ENCODE measurements at places on chromosomes 2 and 18.

DNA sequence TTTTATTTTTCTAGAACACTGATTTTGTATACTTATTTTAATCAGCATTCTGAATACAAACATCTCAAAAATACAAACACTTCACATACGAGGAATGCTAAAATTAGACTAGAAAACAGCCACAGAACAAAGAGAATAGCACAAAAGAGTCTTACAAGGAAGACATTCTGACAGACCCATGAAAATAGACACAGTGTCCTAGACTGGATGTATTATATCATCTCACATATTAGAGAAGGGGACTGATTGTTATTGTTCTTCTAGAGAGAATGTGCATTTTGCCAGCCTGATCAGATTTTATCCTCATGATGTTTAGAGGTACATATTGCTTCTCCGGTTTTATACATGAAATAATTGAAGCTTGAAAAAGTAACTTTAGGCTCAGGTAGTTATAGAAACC, 357.9 kb downstream of the DPP10 start:
- DNase-seq: no peak

GRCh38 chr2:121479882-121480522, 50.7 kb upstream of the RNU4ATAC start:
- DNase-seq: no peak

DNA sequence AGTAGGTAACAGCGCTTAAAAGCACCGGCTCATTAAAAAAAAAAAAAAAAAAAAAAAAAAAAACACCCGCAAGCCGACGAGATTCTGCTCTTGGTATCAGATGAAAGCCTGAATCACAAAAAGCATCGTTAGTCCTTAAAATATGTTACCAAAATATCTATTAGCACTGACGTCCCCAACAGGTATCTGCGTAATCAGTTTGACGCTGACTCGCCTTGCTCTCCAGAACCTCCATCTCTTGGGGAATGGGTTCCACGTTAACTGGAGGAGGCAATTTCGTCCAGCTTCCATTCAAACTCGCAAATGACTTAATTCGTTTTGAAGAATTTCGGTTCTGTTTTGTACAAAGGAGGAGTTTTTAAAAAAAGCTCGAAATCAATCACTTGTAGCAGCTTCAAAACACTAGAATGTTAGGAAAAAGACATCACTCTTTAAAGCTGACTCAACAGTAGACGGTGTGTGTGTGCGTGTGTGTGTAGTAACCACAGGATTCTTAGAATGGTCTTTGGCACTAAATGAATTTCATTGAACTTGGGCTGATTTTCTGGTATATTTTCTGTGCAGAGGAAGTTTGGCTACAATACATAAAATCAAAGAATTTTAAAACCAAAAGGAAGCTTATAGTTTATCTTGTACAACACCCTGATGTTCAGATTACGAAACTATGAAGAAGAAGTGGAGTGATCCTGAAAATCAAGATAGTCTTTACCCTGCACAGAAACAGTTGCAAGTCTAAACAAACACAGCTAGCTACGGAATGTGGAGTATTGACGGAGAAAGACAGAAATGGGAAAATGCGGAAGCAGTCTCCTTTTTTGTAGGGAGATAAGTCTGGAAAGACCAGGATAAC, 1.1 kb upstream of the PGAP1 start:
- DNase-seq: no peak

GRCh38 chr2:234195516-234195915, 145.0 kb downstream of the SPP2 start:
- no peak for DNase-seq

GRCh38 chr2:1717113-1717512, 27.2 kb downstream of the PXDN start:
- no peak for DNase-seq

- DNase-seq: no peak
Measured at GRCh38 chr2:228015741-228016140, 144.3 kb downstream of the DAW1 start.

DNA sequence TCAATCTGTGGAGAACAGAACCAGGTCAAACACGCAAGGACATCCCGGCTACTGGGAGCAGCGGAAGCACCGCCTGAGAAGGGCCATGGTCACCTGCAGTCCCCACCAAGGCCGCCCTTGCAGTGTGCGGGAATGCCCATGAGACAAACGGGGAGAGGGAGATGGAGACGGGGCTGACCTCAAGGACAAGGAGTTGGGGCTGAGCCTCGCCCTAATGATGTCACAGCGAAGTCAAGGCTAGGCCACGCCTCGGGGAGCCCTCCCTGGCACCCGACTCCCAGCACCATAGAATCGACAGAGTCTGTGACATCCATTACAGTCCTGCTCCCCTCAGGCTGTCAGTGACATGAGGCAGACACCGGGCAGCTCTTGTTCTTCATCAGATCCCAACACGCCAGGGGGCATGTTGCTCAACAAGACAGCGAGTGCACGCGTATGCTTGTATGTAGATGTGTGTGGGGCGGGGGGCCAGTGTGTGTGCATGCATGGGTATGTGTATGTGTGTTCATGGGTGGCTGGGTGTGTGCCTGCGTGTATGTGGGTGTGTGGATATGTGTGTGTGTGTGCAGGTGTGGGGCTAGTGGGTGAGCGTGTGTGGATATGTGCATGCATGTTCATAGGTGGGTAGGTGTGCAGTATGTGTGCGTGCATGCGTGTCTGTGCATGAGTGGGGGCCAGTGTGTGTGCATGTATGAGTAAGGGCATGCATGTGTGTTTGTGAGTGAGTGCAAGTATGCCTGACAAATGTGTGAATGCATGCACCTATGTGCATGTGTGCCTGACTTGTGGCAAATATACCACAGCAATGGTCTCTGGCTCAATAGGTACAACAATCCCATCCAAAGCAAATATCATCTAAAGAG, 57.0 kb downstream of the ANKMY1 start:
- no peak for DNase-seq

DNA sequence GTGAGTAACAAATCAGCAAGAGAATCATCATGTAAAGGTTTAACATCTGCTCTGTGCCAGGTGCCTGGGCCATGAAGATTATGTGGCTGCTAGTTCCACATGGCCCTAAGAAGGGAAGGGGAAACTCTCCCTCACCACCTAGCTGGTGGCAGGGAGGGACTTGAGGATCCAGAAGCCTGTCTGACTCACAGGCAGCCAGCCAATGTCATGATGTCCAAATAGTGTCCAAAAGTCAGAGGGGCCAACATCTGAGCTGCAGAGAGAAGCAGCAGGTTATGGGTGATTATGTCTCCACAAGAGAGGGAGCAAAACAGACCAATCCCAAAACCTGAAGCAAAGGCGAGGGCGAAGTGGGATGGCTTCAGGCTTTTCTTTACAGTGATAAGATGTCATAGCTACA, 61.9 kb upstream of the SPP2 start:
- no peak for DNase-seq

DNA sequence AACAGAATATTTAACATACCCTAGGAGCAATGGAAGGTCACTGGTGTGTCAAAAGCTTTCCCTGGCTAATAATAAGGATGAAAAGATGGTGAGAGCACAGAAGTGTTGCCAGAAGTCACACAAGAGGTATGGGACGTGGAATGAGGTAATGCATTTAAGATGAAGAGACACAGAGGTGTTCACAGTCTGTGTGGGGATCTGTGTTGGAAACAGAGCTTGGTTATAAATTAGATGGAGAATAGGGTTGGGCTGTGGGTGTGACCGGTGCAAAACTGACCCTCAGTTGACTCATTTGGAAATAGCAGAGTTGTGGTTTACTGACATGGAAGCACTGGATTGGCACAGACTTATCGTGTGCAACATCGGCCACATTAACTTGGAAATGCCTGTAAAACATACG, 372.5 kb downstream of the SATB2 start:
- DNase-seq: no peak

DNA sequence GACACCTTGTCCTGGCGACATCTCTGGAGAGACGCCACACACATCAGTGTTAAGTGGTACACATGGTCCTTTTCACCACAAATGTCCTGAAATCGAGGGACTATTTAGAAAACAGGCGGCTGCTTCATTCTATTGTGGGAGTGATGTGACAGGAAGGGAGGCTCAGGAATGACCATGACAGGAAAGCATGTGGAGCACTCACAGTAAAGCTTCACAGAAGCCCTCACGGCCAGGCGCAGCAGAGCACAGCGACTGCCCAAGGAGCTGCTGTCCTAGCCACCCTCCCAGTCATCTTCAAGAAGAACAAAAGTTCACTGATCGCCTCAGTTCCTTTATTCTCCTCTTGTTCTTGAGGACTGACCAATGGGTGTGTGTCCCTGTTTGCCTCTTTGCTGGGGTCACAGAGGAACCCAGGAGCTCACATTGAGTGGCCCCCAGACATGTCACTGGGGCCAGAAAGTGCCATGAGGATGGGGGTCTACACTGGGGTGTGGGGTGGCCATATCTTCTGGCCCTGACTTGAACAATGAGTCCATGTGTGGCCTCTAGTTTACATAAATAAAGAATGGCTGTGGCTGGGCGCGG, 84.6 kb upstream of the RANBP2 start:
- DNase-seq: no peak

DNA sequence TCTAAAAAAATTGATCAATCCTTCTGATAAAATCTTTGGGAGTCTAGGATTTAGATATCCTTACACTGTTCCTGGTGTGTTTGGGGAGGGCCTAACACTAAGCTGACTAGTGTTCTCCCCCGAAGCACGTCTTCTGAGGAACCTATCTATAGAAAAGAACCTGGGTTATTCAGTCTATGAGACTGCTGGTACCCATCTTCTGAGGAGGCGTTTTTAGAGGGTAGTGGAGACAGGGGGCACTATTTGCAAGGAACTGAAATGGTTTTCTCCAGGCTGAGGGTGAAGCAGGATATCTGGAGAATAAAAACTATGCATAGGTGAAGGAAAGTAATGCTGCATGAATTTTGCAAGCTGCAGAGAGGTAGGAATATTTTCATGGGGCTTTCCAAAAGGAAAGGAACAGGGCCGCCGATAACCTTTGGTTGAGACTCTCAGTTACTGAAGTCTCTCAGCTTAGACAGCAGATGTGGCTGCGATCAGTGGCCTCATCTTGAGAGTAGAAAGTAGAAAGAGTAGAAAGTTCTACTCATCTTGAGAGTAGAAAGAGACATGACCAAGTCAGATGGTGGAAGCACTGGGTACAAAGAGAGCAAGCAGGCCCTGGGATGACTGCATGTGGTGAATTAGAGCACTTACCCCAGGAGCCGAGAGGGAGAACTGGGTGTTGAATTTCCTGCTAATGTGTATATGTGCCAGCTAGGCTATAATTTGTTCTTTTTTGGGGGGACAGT, 31.8 kb upstream of the KCNE4 start:
- no peak for DNase-seq

- DNase-seq: no peak
Measured at GRCh38 chr2:29502460-29502911, 387.3 kb downstream of the CLIP4 start.

- no peak for DNase-seq
Measured at GRCh38 chr18:78972930-78973331, 6.7 kb upstream of the SALL3 start.

- no peak for DNase-seq
Measured at GRCh38 chr2:49857371-49858112, 703.2 kb upstream of the FSHR start.

DNA sequence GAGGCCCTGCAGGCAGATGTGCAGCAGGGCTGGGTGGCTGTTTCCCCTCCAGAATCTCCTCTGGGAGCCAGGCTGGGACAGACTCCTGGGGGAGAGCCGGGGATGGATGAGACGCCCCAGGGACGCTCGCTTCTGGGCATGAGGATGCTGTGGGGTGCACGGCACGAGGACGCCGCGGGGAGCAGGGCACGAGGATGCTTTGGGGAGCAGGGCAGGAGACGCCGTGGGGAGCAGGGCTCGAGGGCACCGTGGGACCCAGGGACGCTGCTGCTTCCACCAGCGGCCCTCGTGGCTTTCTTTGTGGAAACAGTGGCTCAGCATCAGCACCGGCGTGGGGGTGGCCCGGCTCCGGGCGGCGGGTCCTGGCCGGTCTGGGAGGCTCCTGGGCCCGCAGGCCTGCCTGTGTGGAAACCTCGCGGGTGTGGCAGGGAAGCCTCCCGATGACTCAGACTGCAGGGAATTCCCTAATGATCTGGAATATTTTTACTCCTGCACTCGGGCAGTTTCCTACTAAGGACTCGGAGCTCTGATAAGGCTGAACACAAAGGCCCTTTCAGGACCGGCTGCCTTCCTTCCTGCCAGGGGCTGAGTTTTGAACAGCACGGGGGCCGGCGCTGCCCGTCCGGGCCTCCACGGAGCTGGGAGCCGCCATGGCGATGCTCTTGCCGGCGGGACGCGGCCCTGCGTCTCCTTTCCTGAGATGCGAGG, 62.6 kb downstream of the NFATC1 start:
- DNase-seq: no peak

GRCh38 chr2:8196316-8196715, 485.5 kb upstream of the ID2 start:
- DNase-seq: no peak

DNA sequence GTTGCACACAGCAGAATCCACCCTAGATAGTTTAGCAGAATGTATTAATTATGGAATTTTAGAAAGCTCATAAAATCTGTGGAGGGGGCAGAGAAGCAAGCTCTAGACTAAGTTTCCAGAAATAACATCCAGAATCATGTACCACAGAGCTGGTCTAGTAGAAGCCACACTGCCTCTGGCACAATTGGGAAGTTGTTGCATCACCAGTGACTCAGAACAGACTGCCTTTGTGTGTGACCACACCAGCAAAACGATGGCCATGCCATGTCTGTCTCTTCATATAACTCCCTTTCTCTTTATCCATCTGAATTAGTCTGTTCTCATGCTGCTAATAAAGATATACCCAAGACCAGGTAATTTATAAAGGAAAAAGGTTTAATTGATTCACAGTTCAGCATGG, 158.9 kb downstream of the CCDC148 start:
- no peak for DNase-seq

DNA sequence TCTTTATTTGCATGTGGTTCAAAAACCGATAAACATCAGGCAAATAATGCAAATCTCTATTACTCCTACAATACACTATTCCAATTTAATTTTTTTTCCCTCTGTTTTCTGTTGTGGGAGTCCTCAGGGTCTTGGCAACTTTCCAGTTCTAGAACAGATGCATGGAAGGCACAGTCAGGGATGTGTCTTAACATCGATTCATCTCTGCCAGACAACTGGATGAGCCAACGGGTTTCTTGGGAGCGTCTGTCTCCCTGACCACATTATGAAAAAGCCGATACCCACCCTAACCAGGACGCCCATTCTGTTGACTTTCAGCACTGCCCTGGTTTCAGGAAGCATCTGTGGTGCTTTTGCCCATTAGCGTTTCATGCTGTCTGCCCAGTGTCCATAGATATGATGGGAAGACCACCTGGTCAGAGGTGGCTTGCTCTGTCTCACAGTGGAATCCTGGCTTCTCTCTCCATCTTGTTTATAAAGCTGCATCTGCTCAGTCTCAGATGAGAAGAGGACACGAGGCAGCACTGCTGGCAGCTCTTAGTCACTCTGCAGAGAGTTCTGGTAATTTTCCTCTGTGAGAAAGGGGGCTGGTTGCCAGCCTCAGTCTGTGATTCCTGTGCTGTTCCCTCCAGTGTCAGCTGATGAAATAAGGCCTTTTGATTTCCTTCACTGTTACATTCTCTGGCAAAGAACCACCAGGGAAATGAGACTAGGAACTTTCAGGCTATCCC, 57.9 kb upstream of the KCNE4 start:
- no peak for DNase-seq
